ENCODE measurements at places on chromosomes 16 and 17.

- peak; percentile 85 for DNase-seq
Measured at GRCh38 chr16:73068541-73069401, 20.8 kb upstream of the ZFHX3 start.

DNA sequence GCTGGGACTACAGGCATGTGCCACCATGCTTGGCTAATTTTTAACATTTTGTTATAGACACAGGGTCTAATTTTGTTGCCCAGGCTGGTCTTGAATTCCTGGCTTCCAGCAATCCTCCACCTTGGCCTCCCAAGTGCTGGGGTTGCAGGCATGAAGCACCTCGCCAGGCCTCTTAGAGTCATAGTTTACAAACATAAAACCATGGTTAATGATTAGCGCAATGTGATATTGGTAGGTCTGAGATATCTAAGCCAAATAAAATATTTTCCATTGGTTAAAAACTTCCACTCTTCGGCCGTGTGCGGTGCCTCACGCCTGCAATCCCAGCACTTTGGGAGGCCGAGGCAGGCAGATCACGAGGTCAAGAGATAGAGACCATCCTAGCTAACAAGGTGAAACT, 16.6 kb downstream of the TXNDC11 start:
- no peak for DNase-seq

GRCh38 chr16:57087003-57087402, 5.4 kb upstream of the CPNE2 start:
- DNase-seq = no peak

- DNase-seq = peak; percentile 63
Measured at GRCh38 chr17:73645050-73645871, 1.0 kb upstream of the SDK2 start.

DNA sequence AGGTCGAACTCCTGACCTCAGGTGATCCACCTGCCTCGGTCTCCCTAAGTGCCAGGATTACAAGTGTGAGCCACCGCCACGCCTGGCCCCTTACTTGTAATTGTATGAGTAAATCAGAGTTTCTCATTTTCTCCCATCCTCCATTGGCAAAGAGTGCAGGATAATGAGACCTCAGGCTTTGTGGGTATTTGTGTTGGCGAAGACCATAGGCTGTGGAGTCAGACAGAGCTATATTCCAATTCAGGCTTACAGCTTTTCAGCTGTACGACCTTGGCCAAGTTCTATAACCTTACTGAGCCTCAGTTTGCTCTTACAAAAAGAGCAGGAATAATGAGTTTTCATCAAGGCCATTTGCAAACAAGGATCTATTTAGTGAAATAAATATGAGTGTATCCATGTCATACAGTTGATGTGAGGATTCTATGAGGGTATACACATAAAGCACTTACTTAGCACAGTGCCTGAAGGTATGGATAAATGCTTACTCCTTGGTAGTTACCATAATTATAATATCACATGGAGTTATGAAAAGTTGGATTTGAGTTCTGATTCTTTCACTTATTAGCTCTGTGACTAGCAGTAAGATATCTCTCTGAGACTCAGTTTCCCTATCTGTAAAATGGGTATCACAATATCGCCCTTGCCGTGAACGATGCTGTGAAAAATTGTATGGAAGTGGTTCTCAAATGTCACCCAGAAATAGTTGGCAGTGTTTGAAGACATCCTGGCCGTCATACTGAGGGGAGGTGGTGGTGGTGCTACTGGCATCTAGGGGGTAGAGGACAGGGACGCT, 25.6 kb upstream of the CPPED1 start:
- DNase-seq = no peak

DNA sequence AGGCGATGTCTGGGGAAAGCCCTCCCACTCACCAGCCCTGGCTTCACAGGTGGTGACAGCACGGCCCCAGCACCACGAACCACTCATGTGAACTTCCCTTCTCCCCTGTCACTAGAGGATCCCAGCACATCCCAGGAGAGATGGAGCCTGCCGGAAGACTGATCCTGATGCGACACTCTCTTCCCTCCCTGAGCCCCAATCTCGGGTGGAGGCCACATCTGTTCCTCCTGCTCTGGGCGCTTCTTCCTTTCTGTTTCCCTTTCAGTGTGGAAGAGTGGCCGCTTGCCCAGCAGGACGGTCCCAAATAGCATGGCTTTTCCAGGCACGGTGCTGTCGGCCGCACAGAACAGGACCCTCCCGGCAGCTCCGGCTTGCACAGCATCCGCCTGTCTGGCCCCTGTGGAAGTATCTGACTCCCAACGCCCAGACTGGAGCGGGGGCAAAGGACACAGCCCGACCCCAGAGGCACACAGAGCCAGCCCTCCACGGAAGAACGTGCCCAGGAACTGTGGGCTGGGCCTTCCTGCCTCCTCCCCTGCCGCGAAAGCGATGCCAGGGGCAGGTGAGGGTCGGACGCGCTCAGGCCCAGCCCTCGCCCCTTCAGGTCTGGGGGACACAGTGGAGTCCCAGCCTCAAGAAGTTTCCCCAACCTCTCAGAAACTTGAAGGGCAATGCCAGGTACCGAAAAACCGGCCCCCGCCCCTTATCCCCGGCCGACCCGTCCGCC, 37.6 kb downstream of the CBFA2T3 start:
- peak; percentile 36 for DNase-seq

DNA sequence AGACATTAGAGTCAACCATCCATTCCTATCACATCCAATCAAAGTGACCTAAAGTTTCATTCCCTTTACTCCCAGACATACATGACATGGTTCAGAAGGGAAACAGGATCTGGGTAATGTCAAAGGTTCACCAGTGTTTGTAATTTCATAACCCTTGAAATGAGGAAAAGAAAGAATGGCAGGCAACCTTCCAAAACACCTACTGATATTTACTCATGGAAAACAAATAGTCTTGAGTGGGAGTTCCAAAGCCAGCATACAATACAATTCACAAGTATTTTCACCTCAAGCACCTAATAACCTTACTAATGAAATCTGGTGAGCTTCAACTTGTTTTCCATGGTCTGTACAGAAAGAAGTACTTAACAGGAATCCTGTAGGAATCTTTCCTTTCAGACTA, 72.5 kb upstream of the AXIN2 start:
- DNase-seq = no peak

DNA sequence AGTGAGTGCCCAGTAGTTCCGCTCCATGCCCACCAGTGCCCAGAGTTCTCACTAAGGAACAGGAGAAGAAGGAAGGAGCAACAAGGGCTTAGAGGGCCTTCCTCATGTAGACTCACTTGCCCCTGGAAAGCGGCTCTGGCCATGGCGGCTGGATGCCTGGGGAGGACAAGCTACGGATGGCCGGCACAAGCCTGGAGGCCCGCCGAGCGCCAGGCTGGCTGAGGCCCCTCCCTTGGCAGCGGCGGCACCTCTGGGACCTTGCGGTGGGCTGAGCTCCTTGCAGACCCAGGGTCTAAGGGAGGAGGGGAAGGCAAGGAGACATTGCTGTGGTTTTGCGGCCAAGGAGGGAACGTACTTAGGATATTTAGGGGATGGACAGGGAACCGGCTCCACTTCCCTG, 160.1 kb downstream of the SALL1 start:
- DNase-seq = no peak

- no peak for DNase-seq
Measured at GRCh38 chr17:1171953-1172352, 7.8 kb downstream of the ABR start.

DNA sequence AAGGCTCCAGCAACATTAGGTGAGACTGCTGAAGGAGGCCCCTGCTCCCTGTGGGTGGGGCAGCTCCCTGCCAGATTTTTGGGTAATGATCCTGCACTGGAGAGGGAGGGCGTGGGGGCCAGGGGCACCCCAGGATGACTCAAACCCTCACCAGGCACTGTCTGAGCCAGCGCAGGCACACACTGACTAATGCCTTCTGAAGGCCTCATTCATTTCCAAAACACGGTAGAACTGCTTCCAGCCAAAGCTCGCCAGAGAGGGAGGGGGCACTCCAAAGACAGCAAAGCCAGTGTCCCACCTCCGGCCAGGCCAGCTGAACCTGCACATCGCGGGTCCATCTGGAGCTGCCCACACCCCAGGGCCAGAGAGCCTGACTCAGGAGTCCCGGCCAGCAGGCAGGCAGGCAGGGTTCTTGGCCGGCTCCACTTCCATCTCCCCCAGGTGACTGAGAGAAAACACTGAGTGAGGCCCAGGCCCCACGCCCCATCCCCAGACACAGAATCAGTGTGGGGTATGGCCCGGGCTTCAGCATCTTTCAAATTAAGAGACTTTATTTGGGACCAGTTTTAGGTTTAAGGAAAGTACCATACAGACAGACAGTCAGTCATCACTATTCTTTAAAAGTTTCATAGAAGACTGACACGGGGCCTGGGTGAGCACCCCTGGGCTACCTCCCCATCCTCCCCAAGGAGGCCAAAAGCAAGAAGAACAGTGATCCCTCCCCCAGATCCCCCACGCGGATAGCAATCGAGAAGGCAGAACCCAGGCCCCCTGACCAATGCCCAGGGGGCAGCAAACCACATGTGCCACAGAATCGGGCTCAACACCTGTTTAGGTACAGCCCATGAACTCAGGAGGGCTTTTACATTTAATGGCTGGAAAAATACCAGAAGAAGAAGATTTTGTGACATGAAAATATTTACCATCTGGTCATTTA, 2.3 kb downstream of the PIEZO1 start:
- peak; percentile 90 for DNase-seq

GRCh38 chr17:55577687-55578086, 66.4 kb upstream of the SMIM36 start:
- no peak for DNase-seq

- DNase-seq = no peak
Measured at GRCh38 chr16:86033971-86034370, 135.0 kb downstream of the IRF8 start.

DNA sequence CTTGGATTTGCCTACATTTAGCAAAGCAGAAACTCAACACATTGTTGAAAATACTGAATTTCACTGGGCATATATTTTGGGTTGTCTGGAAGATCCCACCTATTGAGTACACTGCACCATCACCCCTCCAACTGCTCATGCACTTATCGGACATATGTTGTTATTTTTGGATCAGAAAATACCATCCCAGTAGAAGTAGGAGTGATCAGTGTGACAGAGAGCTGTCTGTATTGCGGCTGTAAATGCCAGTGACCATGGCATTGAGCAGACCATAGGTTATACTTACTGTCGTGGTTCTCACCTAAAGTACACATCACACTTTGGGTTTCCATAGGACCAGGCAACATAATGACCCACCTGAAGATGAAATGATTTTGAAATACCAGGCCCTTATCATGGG, 264.7 kb downstream of the CDH13 start:
- no peak for DNase-seq

GRCh38 chr17:80631142-80632045, 86.8 kb downstream of the RPTOR start:
- DNase-seq = no peak

- no peak for DNase-seq
Measured at GRCh38 chr17:75909051-75909811, 4.5 kb upstream of the MRPL38 start.

DNA sequence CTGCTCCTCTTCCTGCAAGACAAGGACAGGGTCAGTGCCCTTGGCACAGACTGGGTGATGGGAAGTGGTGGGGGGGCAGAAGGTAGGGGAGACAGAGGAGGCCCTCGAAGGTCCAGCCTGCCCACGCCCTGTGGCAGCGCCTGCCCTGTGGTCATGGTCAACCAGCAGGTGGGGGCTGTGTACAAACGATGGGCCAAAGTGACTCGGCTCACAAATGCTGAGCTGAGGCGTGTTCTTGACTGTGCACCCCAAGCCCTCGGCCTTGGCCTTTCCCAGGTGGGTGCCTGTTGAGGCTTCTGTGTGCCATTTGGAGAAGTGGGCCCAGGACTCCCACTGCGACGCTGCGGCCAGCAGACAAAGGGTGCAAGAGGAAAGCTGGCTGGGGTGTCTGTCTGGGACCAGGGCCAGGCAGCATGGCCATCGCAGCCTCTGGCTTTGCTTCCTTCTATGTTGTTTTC, 22.6 kb downstream of the MXRA7 start:
- DNase-seq = no peak

DNA sequence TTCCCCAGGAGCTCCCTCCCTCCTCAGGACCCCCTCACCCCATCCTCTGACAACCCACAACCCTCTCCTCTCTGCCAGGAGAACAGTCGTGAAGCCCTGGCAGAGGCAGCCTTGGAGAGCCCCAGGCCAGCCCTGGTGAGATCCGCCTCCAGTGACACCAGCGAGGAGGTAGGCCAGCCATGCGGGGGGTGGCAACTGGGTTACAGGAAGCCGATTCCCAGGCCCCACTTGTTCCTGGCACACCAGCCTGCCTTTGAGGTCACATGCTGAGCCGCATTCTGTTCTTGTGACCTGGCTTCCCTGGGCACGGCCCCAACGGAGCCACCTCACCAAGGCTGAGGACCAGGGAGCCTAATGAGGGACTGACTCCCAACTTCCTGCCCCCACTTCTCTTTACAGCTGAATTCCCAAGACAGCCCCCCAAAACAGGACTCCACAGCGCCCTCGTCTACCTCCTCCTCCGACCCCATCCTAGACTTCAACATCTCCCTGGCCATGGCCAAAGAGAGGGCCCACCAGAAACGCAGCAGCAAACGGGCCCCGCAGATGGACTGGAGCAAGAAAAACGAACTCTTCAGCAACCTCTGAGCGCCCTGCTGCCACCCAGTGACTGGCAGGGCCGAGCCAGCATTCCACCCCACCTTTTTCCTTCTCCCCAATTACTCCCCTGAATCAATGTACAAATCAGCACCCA, 7.9 kb downstream of the NAT9 start:
- DNase-seq = peak; percentile 87

- peak; percentile 73 for DNase-seq
Measured at GRCh38 chr17:42531455-42532354, 4.3 kb upstream of the NAGLU start.

DNA sequence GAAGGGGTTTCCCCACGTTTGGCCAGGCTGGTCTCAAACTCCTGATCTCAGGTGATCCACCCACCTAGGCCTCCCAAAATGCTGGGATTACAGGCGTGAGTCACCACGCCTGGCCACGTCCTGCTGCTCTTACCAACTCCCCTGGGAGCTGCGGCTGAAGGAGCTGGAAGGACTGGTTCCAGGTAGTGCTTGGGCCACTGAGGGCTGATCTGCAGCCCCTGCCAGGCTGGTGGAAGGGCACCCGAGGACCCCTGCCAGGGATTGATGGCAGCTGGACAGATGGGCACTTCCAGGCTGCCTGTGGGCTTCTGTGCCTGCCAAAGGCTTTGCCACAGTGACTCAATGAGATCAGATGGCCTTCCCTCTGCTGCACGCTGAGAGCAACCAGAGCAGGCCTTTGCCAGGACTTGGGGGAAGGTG, 2.3 kb downstream of the OXLD1 start:
- DNase-seq = no peak

- DNase-seq = no peak
Measured at GRCh38 chr17:9181640-9182039, 160.3 kb downstream of the NTN1 start.

GRCh38 chr16:27742333-27742732, 192.4 kb downstream of the KATNIP start:
- no peak for DNase-seq

GRCh38 chr17:2885733-2886132, 89.5 kb downstream of the RAP1GAP2 start:
- DNase-seq = no peak

- DNase-seq = peak; percentile 36
Measured at GRCh38 chr16:30394592-30395154, 547 bp upstream of the ZNF48 start.

GRCh38 chr17:44207743-44208142, 8.1 kb upstream of the ATXN7L3 start:
- no peak for DNase-seq

GRCh38 chr16:10598157-10598556, 17.8 kb upstream of the EMP2 start:
- no peak for DNase-seq

GRCh38 chr17:29049541-29050145, 6.7 kb downstream of the PIPOX start:
- DNase-seq = no peak
